ENCODE measurements at places on chromosomes 2 and 18.

GRCh38 chr2:190970160-190970559 lies 43.8 kb downstream of the STAT1 start:
- DNase-seq, result no peak

DNA sequence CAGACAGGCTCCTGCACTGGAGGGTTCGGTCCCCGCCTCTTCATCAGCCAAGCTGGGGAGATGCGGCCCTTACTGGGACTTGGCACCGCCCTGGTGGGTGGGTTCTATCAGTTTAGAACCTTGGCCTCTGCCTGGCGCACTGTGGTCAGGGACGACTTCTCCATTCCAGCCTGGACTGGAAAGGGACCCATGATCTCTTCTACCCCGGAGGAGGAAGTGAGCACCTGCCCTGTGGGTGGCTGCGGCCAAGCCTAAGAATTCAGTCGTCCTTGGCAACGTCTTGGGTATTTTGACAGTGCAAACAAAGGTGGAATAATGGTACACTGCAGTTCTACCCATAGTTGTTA lies 106.9 kb upstream of the CD302 start:
- DNase-seq, result no peak

GRCh38 chr18:62324181-62324828 lies 805 bp upstream of the TNFRSF11A start:
- no peak for DNase-seq

DNA sequence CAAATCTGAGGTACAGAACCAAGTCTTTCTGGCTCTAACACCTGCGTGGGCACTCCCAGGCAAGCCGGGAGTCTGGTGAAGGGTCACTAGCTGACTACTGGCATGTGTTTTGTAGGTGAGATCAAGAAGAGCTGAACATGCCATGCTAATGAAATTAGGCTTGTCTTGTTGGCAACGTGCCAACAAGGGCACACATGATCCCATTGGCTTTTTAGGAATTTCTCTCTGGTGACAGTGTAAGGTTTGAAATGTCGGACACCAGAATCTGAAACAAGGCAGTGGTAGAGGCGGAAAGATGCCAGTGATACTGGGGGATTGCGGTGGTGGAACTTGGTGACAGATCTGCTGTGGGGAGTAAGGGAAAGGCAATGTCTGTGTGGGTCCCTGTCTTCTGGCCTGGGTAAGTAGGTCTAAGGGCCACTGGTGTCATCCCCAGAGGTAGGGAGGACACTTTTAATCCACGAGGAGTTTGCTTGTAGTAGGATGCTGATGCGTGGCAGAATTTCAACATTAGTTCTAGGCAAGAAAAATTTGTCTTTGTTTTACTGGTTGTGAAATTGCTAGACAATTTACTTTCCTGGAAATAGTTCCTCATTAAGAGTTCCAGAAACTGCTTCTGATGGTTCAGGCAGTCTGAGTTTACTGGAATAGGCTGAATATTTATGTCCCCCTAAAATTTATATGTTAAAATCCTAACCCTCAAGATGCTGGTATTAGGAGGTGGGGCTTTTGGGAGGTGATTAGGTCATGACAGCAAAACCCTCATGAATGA lies 52.6 kb upstream of the ACMSD start:
- DNase-seq, result no peak

GRCh38 chr2:188976545-188977268 lies 2.5 kb downstream of the COL3A1 start:
- no peak for DNase-seq

DNA sequence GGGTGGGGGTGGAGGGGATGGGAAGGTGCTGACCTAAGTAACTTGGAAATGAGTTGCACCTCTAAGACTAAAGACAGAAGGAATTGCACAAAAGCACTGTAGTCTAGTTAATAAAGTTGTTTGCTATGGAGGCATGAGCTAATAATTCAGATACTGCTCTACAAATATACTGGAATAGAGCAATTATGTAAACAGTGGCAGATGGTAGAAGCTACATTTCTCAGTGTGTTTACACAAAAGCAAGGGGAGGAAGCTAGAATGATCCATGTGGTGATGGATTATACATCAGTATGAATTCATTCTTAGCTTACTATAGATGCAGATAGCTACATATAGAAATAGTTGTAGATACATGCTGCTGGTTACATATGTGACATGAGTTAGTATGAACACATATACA lies 27.6 kb upstream of the UBE2F start:
- no peak for DNase-seq

DNA sequence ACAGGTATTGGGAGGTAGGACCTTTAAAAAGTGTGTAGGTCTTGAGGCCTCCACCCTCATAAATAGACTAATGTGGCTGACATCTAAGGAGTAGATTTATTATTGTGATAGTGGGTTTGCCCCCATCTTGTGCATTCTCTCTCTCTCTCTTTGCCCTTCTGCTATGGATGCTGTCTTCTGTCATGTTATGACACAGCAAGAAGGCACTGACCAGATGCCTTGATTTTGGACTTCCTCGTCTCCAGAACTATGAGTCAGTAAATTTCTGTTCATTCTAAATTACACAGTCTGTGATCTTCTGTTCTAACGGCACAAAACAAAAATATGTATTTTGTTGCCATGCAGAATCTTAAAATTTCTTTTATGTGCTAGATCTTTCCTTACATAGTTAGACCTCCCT lies 66.9 kb downstream of the ATAD2B start:
- no peak for DNase-seq

DNA sequence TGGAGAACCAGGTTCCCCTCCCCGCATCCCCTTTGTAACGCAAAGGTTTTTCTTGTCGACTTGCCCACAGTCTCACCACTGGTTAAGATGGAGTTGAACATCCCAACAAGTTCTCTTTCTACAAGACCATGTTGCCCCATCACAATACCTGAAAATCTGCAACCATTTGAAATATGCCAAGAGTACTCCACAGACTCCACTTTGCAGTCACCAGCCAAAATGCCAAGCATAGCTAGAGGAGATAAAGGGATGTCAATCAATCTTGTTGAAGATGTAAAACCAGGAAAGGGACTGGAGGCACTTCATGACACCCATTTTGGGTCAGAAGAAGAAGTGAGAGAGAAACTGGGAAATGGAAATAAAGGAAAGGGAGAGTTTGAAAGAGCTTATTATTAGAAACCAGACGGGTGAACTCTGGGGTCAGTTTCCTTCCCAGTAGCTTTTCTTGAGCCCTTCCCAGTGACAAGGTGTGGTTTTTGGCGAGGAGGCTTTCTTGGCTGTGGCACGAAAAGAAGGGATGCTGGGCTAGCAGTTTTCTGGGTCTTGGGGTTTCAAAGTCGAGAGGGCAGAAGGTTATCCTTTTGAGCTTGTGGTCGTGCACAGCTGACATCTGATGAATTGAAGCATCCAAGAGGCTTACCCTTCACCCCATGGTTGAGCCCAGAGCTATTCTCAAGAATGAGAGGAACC lies 79.3 kb downstream of the ACAA2 start:
- no peak for DNase-seq

GRCh38 chr2:39483534-39483933 lies 46.4 kb upstream of the MAP4K3 start:
- DNase-seq, result no peak

DNA sequence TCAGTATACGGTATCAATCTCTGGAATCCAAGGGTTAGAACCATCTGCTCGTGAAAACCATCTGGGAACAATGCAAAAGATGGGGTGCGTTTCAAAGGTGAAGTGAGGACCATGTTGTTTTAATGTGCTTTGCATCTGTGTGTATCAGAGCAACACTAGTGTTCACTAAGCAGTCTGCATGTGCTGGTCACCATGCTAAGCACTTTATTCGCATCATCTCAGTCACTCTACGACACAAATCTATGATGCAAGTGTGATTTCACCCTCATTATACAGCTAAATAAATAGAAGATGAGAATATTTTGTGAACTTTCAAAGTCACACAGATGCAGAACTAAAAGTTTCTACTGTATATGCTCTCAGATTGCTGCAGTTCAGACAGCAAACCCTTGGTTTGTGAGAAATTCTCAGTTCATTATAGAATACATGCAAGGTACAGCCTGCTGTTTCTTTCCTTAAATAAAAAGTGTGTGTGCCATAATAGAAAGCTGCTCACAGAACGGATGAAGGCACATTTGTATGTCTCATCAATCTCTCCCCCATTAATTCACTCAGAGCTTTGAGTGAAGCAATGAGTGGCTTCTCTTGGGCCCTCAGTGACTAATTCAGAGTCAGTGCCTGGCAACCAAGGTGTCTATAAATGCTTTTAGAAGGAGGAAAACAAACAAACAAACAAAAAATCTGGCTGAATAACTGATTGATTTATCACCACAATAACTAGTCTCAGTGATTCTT lies 652.8 kb upstream of the SOX11 start:
- DNase-seq, result no peak

DNA sequence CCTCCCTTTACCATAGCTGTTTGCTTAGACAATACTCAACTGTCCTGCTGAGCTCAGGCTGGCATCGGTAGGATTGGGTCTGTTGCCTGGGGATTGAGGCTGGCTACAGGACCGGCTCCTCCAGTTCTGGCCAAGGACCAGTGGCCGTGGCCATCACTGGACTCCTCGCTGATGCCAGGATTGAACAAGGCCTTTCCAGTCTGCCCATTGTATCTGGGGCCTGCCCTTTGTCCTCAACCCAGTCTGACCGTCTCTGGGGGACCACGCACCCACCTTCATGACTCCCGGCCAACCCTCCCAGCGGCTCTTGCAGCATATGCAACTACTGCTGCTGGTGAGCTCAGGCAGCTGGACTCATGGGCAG lies 28.7 kb downstream of the SH2D6 start:
- DNase-seq, result no peak

- no peak for DNase-seq
Observed at GRCh38 chr2:11574176-11575046, 40.6 kb downstream of the GREB1 start.

GRCh38 chr2:232687382-232688160 lies 9.6 kb upstream of the GIGYF2 start:
- DNase-seq, result no peak

DNA sequence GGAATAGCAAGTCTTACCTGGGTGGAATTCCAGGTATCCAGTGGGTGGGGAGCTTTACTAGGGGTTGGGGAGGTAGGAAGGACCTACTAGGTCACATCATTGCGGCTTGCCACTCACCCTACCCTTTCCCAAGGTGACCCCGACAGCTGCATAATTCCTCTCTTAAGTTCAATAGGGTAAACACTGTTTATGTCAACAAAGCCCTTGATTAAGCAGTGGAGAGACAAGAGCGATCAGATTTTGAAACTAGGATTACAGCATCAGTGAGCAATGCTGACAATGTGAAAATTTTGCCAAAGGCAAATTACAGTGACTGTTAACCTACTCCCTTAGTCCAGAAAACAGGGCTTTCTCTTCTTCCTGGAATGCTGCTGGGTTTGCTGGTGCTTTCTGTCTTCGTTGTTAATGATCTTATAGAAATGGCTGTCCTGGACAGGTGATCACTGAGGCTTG lies 14.5 kb downstream of the SLC19A3 start:
- DNase-seq, result no peak

- DNase-seq, result no peak
Observed at GRCh38 chr18:48133671-48134251, 203.3 kb upstream of the SMAD2 start.

GRCh38 chr18:24462838-24463775 lies 2.7 kb downstream of the HRH4 start:
- DNase-seq, result no peak

DNA sequence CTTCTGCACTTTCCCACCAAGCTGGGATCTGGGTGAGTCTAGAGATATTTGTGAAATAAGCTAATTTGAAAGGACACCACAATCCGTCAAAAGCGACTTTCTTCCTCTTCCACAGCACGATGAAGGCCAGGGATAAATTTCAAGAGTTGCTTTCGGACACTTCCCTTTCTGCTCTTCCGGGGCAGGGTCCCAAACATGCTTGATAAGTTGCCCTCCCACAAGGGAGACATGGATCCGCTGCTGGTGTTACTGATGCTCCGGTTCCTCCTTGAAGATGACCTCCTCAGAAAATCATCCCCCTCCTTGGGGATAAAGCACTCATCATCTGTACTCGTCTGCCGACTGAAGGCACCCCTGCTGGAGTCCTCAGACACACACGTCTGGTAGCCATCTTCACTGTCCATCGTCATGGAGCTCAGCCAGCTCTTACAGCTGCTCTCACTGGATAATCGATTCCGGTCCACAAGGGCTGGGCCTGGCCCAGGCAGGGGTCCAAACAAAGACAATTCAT lies 28.2 kb downstream of the CYTIP start:
- no peak for DNase-seq

GRCh38 chr2:143397884-143398614 lies 268.8 kb downstream of the ARHGAP15 start:
- DNase-seq, result no peak

DNA sequence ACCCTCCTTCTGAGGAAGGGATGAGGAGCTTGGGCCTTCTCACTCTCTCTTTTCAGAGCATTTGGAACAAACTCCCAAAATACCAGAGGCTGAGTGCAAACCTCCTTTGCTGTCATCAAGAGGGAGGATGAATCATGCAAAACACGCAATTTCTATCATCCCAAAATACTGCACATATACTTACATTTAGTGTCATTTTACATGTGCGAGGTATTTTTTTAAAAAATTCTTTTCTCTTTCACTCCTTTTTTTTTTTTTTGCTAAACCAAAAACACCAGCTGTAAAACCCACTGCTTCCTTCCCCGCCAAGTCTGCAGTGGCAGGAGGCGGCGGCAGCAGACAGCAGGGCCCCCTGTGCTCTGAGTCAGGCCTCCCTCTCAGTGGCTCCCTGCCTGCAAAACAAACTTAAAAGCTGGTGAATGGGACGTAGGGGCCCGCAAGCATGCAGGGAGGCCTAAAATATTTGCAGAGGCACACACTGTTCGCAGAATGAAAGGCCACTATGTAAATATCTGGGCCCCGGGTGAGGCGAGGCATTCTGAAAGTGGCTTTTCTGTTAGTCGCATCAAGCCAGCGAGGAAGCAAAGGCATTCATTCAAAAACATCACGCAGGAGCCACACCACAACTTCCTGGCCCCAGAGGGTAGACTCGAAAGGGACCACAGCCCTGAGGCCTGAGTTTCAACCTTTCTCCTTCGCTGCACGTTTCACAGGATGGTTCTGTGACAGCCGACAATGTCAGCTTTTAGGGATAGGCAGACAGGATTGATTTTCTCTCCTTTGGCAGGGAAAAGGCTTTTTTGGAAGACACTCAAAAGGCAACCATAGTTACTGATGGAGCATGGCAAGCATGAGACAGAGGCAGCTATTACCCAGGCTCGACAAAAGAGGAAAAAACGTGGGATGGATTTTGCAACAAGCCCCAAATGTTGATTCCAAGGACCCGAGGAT lies 73.4 kb downstream of the ACTR2 start:
- peak; percentile 83 for DNase-seq
